ENCODE measurements at places on chromosomes 16 and 17.

DNA sequence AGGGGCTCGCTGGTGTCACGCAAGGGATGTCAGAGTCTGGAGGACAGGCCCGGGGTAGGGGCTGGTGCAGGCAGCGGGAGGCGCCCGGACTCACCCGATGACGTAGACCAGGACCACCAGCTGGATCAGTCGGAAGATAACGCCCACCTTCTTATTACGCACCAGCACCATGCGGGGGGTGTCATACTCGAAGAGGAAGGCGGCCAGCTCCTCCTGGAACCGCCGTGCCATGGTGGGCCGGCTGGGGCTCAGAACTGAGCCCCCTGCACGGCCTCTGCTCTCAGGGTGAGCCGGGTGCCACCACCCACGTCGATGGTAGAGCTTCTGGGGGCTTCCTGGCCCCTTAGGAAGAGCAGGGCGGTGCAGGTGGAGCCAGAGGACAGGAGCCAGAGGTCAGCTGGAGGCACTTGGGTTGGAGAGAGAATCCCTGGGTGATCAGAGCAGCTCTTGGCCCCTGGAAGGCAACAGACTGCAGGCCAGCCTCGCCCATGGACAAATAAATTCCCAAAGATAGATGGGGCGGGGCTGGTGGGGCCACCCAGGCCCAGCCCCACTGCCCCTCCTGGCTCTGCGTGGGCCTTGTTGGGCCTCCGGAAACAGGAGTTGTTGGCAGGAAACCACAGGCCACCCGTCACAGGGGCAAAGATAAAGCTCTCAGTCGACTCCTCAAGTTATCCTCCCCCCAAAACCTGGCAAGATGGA lies at the start of gene P2RX1:
Gene P2RX1 (minus strand): TSS at position 471 of the 702 bp plus-strand sequence. CDS start 240 bp downstream, at position 231.
- DNase-seq = peak; percentile 58

DNA sequence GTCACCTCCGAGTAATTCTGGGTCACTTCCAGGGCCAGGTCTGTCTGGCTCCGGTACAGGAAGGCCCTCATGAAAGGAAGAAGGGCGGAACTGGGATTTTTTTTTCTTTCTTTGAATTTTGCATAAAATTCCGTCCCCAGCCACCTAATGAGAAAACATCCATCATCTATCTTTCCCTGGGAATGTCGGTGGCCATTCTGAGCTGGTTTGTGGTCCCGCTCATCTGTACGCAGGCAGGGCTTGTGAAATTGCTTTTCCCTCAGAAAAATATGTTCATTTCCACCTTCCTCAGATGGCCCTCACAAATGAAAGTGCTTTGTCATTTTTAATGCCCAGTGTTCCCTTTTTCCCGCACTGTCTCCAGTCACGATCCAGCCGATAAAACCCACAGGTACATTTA lies 353.0 kb upstream of the ZFHX3 start:
- no peak for DNase-seq

GRCh38 chr17:57623620-57624019 lies 121.5 kb downstream of the CCDC182 start:
- no peak for DNase-seq

- no peak for DNase-seq
Measured at GRCh38 chr16:71258372-71258771, 27.9 kb upstream of the HYDIN start.

DNA sequence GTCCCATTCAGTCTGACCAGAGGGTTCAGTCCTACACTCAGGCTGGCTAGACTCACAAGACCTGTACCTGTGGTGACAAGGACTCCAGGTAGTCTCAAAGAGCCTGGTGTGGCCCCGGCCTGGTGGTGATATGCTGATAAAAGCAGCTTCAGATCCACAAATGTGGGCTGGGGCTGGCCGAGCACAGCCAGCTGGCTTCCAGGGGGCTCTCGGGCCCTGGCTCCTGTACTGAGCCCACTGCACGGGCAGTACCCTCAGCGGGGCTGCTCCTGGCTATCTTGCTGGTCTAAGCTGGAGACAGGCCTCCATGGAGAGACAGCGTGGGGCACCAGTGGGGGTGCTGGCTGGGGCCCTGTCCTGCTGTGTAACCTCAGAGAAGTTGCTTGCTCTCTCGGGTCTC lies 4.3 kb downstream of the SMIM5 start:
- DNase-seq = no peak

DNA sequence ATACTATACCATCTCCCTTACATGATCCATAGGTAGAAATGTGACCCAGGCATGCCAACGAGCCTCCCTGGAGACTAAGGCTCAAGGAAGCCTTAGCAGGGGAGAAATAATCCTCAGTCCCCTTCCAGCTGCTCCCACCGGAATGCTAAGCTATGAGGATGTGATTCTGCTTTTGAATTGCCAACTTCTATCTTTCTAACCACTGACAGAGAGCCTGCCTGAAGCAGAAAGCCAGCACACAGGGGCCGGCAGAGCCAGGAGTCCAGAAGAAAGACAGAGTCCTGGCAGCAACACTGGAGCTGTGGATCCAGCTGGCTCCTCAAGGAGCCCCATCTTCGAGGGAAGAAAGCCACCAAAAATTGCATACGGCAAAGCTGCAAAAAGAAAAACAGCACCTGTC lies 579.6 kb upstream of the CDH5 start:
- DNase-seq = no peak

DNA sequence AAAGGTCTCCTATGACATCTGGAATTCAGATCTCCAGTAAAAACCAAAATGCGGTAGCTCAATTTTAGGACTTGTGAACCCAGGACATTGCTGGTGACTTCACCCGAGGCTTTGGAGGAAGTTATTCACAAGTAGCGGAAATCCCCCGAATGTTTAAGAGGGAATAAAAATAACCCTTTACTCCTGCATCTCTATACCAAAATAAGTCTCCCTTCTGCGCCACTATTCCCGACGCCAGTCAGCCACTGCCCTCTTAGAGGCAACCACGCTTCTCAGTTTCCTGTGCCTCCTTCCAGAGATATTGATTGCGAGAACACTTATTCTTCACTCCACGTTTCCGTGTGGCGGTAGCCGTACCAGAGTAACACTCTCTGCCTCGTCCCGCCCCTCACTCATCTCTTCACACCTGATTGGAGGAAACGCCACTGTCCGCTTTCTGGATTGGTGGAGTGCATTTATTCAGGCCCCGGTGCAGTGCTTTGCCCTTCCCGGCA lies 27.4 kb downstream of the EMP2 start:
- peak; percentile 32 for DNase-seq

GRCh38 chr17:49959183-49959935 lies 9.6 kb upstream of the DLX4 start:
- peak; percentile 9 for DNase-seq

- no peak for DNase-seq
Measured at GRCh38 chr16:27924411-27925118, 138.9 kb downstream of the GSG1L start.

DNA sequence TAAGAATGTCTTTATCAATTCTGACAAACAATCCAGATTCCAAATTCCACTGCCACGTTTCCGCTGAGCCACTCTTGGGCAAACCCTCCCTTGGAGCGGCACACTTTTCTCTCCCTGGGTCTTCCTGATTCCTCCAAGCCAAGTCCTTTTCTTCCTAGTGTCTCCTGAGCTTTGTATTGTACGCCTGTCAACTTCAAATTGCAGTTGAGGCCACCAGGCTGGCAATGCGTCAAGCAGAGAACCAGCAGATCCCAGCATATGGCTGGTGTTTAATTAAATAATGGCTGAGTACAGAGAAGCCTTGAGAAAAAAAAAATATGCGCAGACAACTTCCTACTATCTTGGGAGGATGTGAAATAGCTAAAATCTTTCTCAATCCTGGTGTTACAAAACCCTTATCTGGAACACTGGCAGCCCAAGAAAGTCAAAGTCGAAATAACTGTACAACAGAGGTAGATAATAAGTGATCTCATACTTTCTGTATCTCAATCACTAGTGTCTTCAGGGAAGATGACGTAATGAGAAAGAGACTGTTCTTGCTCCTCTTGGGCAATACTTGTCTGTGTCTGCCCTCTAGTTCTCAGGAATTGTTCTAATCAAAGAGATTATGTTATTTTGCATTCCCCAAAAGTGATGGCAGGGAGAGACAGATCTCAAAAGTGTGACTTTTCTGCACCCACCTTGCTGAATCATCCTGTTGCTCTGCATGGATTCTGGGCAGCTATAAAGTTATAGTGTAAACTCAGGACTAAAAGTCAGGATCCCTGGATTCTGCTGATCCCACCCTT lies 15.0 kb downstream of the SMIM36 start:
- peak; percentile 83 for DNase-seq

- DNase-seq = no peak
Measured at GRCh38 chr17:2704890-2705248, 6.7 kb downstream of the CLUH start.

DNA sequence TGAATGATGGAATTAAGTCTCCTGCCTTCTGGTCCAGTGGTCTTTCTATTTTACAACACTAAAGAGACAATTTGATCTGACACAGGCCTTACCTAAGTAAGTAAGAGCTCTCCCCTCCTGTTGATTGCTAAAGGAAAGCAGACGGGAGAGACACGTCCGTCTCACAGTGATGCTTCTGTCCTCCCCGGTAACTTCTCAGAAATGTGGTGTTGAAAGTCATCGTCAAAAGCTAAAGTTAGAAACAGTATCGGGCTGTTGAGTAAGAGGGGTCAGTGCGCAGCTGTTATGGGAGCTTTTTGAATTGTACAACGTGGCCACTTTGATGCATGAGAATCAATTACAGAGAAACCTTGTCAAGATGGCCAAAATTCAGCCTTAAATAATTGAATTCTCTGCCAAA lies 1.9 kb upstream of the RBFOX1 start:
- no peak for DNase-seq

DNA sequence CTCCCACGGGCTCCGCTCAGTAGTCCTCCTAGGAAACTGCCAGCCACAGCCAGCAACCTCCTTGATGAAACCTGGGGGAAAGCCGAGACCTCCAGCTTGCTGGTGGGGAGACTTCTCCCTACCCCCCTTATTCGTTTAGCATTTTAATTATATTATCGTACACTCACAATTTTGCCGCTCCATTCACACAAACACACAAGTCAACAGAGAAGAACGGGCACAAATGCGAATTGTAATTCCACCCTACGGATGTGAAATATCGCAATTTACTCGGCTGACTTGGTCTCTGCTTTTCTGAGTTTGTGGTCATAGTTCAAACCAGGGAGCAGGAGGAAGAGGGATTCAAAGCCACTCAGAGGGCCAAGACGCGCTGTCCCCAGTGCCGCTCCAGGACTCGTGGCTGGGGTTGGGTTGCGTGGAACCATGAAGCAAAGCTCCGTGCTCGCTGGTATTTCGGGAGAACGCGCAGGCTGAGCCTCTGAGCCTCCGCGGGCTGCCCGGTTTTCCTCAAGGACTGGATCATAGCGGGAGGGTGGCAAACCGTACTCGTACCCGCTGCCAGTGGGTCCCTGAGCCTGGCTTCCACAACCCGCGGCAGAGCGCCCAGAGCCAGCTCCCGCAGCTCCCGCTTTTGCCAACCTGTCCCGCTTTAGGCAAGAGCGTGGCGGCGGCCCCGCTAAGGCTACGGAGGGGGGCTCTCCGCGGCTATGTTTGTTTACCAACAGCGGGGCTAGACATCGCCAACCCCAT lies 2.0 kb downstream of the LHX1 start:
- no peak for DNase-seq
